ENCODE measurements at places on chromosomes 3 and 15.

- DNase-seq: no peak
Observed at GRCh38 chr3:55524565-55525244, 37.6 kb upstream of the WNT5A start.

DNA sequence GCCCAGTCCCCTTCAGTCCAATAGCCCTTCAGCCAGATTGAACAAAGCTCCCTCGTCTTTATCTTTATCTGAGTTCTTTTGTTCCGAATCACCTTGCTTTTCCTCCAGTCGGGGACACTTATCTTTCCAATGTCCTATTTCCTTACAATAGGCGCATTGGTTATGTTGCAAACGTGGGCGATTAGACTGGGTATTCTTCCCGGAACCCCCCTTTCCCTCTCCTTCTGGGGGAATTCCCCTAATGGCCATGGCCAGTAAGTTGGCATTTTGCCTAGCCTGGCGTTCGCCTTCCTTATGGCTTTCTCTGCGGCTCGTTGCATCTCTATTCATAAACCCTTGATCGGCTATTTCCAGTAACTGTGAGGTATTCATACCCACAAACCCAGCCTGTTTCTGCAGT lies 82.2 kb upstream of the VEPH1 start:
- no peak for DNase-seq

GRCh38 chr3:160685144-160685766 lies 8.3 kb downstream of the ARL14 start:
- no peak for DNase-seq

- DNase-seq: no peak
Observed at GRCh38 chr15:47312161-47312560, 405.1 kb upstream of the SEMA6D start.

GRCh38 chr15:47218295-47218694 lies 499.0 kb upstream of the SEMA6D start:
- DNase-seq: no peak

DNA sequence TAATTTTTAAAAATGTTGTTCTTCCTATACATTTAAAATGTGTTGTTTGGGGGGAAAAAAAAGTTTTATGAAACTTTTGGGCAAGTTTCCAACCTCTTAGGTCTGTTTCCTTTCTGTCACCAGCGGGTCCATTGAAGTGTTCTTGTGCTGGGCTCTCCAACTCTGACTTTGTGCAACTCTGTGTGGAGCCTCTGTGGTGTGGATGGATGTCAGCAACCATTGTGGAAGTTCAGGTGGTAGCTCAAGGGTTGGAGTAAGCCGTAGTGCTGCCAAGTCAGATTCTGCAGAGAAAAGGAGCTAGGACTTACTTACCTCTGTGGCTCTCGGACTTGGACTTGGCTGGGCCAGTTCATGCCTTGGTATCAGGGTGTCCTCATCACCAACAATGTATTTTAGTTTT lies 22.4 kb downstream of the ARID3B start:
- no peak for DNase-seq

- no peak for DNase-seq
Observed at GRCh38 chr15:70066447-70066846, 31.3 kb downstream of the TLE3 start.

DNA sequence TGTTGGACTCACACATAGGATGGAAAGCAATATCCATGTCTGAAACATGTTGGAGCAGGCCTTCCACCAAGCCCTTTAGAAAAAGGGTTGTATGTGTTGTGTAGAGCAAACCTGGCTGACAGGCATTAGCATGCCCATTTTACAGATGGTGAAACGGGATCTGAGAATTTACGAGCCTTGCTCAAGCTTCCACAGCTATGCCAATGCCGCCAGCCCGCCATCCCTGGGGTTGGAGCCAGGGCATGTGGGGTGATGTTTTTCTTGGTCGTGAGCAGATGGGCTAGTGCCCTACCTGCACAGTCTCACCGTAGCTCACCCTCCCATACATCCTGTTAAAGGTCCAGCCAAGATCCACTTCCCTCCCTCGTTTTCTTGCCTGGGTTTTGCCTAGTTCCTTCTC lies 97.5 kb upstream of the TLE3 start:
- DNase-seq: no peak

DNA sequence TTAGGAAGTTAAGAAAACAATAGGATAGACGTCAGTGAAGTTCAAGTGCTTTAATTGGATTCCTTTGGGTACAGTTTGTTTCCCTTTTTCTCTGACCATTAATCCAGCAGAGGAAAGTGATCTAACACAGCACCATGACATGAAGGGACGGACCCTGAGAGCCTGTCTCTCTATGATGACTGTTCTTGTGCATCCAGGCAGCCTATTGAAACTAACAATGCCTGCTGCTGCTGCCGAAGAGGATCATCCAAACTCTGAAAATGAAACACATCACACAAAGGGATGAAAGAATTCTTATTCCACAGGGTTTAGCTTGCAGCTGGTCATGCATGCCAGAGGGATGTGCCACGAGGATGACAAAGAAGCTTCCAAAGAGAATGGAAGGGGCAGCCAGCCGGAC lies 75.5 kb downstream of the ZBTB20 start:
- no peak for DNase-seq

DNA sequence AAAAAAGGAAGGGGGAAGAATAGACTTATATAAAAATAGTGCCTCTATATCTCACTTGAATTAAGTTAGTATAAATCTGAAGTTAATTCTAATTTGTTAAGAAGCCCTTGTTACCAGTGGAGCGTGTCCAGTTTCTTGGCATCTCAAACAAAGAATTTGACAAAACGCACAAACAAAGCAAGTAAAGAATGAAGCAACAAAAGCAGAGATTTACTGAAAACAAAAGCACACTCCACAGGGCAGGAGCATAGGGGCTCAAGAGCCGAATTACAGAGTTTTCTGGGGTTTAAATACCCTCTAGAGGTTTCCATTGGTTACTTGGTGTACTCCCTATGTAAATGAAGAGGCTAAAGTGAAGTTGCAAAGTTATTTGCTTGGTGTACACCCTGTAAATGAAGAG lies 34.0 kb upstream of the GK5 start:
- no peak for DNase-seq

- no peak for DNase-seq
Observed at GRCh38 chr15:58179206-58179605, 41.0 kb downstream of the AQP9 start.

DNA sequence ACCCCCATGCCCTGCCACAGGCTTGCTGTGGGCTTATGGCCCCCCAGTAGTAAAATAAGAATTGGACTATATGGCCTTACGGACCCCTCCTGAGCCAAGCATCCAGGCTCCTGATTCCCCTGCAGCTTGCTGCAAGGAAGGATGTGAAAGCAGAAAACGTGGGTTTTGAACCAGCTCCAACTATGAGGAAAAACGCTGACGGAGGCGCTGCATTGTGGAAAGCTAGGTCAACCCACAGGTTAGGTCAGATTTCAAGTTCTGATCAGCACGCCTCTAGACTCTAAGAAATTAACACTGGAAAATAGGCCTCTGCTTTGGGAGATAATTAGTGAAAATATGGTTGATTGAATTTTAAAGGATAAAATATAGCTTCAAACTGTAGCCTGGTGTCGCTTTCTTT lies 195.4 kb upstream of the HES1 start:
- no peak for DNase-seq

GRCh38 chr15:65580287-65580686 lies 30.6 kb downstream of the INTS14 start:
- no peak for DNase-seq

- DNase-seq: no peak
Observed at GRCh38 chr3:84960581-84960980, 1.8 kb downstream of the CADM2 start.

Data from stimulated activated CD4-positive, alpha-beta T cell treated with anti-CD3 and anti-CD28 coated beads, Interleukin-1b, Interleukin-23, amount 100 ng/mL, for 1 hour (primary cell).